Esophagus squamous epithelium (tissue), 5 donors: ENCODE measurements at places on chromosomes 2 and 18. TPM values are rescaled to one million over a fixed set of nuclear protein-coding genes. Genes with fewer than 3 reads are reported as not detected.

The PRKAG3 gene
- not detected for total RNA-seq

The FSIP2 gene
- 0.04 TPM for total RNA-seq

The EFHD1 gene
- 0.30 TPM for total RNA-seq

The GLB1L gene
- 1.9 TPM for total RNA-seq

The GAD1 gene
- total RNA-seq = not detected

The EPB41L3 gene
- 40.3 TPM for total RNA-seq

The PPP4R3B gene
- 44.3 TPM for total RNA-seq

The G6PC2 gene
- total RNA-seq = not detected

The RUFY4 gene
- not detected for total RNA-seq

The ATP6V1B1 gene
- total RNA-seq = not detected

The AAMP gene
- total RNA-seq = 125 TPM

The DCDC2C gene
- total RNA-seq = not detected

The NT5C1B gene
- not detected for total RNA-seq

The SEMA4F gene
- 1.9 TPM for total RNA-seq

The ATP8B1 gene
- 39.1 TPM for total RNA-seq

The NEB gene
- 0.83 TPM for total RNA-seq

The ARHGAP25 gene
- total RNA-seq = 7.4 TPM

The TMEM198 gene
- 0.62 TPM for total RNA-seq

The SERPINB11 gene
- 85.9 TPM for total RNA-seq

The CFAP221 gene
- 0.38 TPM for total RNA-seq

The AGFG1 gene
- total RNA-seq = 78.4 TPM

The SULT1C4 gene
- total RNA-seq = 2.1 TPM

The CELF4 gene
- not detected for total RNA-seq

The CAPG gene
- 211 TPM for total RNA-seq

The GAL3ST2 gene
- not detected for total RNA-seq

The MDH1B gene
- 0.61 TPM for total RNA-seq

The ANKRD30B gene
- not detected for total RNA-seq

The CD28 gene
- 0.44 TPM for total RNA-seq

The ALK gene
- not detected for total RNA-seq
